ENCODE measurements at places on chromosomes 2 and 18.

- H3K4me1 ChIP-seq, result peaks cover 7% of the 10 kb centered on the region
- no peaks in the 10 kb centered on the region for H3K27me3 ChIP-seq
- no peaks in the 10 kb centered on the region for H3K36me3 ChIP-seq
These were observed 1.1 kb downstream of the UXS1 start for GRCh38 chr2:106192752-106193689.

- H3K4me3 ChIP-seq, result no peak overlapping the region
- H3K4me1 ChIP-seq, result peaks cover 11% of the 10 kb centered on the region
- no peaks in the 10 kb centered on the region for H3K27me3 ChIP-seq
- no peaks in the 10 kb centered on the region for H3K36me3 ChIP-seq
These were observed 235.2 kb downstream of the TPGS2 start for GRCh38 chr18:36593641-36594040.

DNA sequence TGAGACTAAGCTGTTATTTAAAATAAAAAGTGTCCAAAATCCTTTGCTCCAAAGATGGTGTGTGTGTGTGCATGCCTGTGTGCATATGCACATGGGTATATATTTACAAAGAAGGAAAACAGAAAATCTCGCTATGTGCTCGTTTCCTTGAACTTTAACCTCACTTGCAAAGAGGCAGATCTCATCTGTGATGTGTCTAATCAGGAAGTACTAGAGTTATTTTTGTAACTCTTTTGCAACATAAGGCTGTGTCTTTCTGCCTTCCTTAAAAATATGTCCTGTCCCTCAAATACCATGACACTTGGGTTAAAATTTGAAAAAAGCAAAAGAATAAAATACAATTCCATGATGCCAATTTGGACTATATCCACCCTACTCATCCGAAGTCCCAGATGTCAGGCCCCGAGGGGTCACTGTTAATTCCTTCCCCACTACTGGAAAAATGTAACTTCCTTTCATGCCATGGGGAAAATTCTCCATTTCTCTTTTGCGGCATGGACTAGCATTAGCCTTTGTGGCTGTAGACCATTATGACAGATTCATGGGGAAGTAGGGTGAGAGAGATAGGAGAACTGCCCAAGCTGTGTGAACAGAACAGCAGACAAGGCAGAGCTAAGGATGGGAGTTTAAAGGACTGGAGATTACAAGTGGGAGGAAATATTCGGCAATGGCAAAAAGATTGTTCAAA, 191.3 kb downstream of the MYO1B start:
- H3K4me1 ChIP-seq, result peaks cover 4% of the 10 kb centered on the region
- no peak for DNase-seq
- no peaks in the 10 kb centered on the region for H3K27me3 ChIP-seq

DNA sequence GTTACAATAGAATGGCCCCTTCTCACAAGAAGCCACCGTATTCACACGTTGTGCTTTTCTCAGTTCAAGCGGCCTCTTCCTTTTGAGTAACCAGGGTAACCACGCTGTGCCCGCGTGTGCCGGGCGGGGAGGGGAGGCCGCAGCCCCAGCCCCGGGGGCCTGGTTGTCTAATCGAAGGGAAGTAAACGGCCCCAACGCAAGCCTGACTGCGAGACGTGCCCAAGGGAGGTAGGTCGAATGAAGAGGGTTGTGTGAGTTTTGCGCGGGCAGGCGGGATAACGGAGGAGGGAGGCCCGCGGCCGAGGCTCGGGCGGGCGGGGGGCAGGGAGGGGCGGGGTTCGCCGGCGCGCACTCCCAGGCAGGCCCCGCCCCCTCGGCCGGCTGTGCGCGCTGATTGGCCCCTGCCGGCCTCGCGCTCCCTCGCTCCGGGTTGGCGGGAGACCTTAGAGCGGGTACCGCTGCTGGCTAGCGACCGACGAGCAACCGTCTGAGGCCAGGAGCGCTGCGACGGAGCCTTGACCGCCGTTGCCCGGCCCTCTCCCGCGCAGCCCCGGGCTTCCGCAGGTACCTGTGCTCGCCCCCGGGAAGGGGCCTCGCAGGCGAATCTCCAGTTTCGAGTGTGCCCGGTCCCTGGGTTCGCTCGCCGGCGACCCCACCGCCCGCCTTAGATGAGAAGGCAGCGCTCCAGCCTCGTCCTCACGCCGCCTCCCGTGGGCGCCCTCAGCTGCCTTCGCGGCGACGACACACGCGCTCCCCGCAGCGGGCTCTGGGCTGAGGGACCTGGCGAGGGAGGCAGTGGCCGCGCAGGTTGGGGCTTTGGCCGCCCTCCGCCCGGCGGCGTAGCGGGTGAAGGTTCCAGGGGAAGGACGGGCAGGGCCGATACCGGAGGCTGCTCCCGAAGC, at the start of gene SPDYA:
Gene SPDYA, plus strand, starts transcription at position 451 of the 902 bp plus-strand sequence. CDS start 5,181 bp downstream, outside the sequence.
- H3K27me3 ChIP-seq, result no peaks in the 10 kb centered on the region
- H3K36me3 ChIP-seq, result peaks cover 23% of the 10 kb centered on the region
- H3K4me1 ChIP-seq, result peaks cover 17% of the 10 kb centered on the region
- peak within 1 kb of the TSS; percentile 11 for H3K27ac ChIP-seq
- peak within 1 kb of the TSS; percentile 53 for H3K4me3 ChIP-seq

DNA sequence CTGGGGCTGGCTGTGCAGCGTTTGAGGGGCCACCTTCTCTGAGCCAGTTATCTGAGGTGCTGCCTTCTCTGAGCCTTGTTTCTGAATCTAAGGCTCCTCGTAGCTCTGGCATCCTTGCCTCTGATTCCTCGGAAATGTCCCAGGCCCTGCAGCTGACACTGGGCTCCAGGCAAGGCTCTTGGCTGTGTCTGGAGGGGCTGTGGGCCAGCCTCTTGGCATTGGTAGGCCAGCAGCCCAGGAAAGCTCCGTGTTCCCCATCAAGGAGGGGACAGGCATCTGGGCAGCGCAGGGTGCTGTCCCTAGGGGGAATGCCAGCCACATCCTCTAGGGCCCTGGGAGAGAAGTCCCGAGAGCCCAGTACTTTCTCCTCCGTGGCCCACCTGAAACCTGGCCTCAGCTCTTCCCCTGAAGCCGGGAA, 40.7 kb upstream of the TAF1B start:
- H3K36me3 ChIP-seq, result no peaks in the 10 kb centered on the region
- no peak overlapping the region for H3K4me3 ChIP-seq
- peaks cover 5% of the 10 kb centered on the region for H3K4me1 ChIP-seq

DNA sequence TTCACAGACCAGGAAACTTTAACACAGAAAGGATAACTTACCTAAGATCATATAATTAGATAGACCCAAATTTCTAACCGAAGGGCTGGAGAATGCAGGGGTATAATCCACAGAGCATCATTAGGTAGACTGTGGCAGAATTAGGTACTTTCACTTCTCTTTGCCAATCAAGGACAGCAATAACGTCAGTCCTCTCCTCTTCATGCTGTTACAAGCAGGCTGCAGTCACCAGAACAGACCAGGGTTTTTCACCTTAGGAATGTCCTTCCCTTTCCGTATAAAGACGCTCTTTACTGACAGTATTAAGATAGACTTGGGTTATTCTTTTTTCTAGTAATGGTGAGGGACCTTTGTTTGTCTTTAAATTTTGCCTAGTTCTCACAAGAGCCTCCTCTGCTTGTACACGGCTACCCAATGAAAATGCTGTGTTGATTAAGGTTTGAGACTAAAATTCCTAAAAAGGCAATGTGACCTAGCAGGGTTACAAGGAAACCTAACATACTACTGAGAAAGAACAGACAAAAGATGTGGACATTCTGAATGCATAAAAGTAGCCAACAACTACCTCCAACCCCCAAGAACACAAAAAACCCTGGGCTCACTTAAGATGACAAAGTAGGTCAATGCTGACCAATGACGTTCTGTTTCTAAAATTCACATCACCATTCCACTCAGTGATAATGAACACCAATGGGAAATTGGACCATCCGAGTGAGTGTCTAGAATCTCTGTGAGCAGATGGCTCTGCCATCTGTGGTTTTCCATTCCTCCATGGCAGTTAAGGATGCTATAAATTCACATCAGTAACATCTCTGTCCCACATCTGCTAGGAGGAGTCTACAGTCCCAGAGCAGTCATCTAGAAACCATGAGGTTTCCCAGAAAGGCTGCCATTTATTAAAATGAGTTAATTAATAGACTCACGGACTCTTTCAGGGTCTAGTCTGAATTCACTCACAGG, 2.1 kb downstream of the PDIA6 start:
- H3K27me3 ChIP-seq, result no peaks in the 10 kb centered on the region
- H3K4me1 ChIP-seq, result peaks cover 49% of the 10 kb centered on the region
- H3K27ac ChIP-seq, result peak overlapping the region; percentile 87
- H3K36me3 ChIP-seq, result no peaks in the 10 kb centered on the region
- H3K4me3 ChIP-seq, result peak overlapping the region; percentile 97

- H3K27ac ChIP-seq, result no peak overlapping the region
- peaks cover 17% of the 10 kb centered on the region for H3K4me1 ChIP-seq
- H3K27me3 ChIP-seq, result no peaks in the 10 kb centered on the region
These were observed 858 bp downstream of the POLR1B start for GRCh38 chr2:112542984-112543661.

- H3K4me3 ChIP-seq, result no peak overlapping the region
- H3K4me1 ChIP-seq, result no peaks in the 10 kb centered on the region
- DNase-seq, result no peak
- H3K36me3 ChIP-seq, result no peaks in the 10 kb centered on the region
- H3K27ac ChIP-seq, result no peak overlapping the region
These were observed 208.8 kb downstream of the WDPCP start for GRCh38 chr2:63379451-63379850.

GRCh38 chr2:104384961-104385360, 469.0 kb upstream of the POU3F3 start:
- DNase-seq, result no peak
- no peak overlapping the region for H3K27ac ChIP-seq
- H3K4me1 ChIP-seq, result no peaks in the 10 kb centered on the region
- H3K36me3 ChIP-seq, result no peaks in the 10 kb centered on the region

GRCh38 chr2:144431392-144431783, 88.5 kb downstream of the ZEB2 start:
- no peak for DNase-seq
- no peaks in the 10 kb centered on the region for H3K27me3 ChIP-seq
- H3K4me3 ChIP-seq, result peak overlapping the region; percentile 47

DNA sequence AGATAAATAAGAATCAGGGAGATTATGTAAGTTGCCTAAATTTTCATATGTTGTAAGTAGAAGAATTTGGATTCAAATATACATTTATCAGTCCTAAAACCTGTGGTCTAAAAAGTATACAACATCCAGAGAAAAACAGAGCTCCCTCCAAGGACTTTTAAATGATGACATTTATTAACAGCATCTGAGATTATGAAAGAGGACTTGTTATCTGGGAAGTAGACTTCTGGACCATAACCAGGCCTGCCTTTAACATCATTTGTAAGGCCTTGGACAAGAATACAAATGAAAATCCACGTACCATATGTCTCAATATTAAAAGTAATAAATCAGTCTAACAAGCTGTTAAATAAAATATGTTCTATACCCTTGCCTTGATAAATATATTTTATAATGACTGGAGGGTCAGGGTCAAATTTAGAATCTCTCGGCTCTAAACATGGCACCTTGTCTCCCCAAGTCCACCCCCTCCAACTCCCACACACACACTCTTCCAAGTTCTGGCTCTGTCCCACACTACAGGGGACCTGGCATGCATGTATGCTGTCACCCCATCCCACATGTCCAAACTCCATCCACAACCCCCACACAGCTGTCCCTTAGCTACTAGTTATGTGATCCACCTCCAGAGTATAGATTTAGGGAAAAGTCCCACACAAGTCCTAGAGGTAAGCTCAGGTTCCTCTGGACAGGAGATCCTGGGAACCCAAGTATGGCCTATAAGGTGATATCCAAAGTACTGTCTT, 382.6 kb downstream of the CDH2 start:
- no peaks in the 10 kb centered on the region for H3K36me3 ChIP-seq
- H3K4me3 ChIP-seq, result no peak overlapping the region
- H3K27ac ChIP-seq, result no peak overlapping the region
- H3K27me3 ChIP-seq, result no peaks in the 10 kb centered on the region
- H3K4me1 ChIP-seq, result no peaks in the 10 kb centered on the region

- H3K27me3 ChIP-seq, result no peaks in the 10 kb centered on the region
- no peak overlapping the region for H3K27ac ChIP-seq
- H3K4me1 ChIP-seq, result no peaks in the 10 kb centered on the region
- no peaks in the 10 kb centered on the region for H3K36me3 ChIP-seq
These were observed 45.7 kb downstream of the APOB start for GRCh38 chr2:20997953-20998722.

DNA sequence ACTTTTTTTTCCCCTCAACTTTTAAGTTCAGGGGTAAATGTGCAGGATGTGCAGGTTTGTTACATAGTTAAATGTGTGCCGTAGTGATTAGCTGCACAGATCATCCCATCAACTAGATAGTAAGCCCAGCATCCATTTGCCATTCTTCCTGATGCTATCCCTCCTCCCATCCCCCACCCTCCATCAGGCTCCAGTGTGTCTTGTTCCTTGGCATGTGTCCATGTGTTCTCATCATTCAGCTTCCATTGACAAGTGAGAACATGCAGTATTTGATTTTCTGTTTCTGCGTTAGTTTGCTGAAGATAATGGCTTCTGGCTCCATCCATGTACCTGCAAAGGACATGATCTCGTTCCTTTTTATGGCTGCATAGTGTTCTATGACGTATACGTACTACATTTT, 47.2 kb upstream of the STON1 start:
- H3K4me1 ChIP-seq, result no peaks in the 10 kb centered on the region
- no peak for DNase-seq
- H3K4me3 ChIP-seq, result no peak overlapping the region
- peaks cover 45% of the 10 kb centered on the region for H3K36me3 ChIP-seq

DNA sequence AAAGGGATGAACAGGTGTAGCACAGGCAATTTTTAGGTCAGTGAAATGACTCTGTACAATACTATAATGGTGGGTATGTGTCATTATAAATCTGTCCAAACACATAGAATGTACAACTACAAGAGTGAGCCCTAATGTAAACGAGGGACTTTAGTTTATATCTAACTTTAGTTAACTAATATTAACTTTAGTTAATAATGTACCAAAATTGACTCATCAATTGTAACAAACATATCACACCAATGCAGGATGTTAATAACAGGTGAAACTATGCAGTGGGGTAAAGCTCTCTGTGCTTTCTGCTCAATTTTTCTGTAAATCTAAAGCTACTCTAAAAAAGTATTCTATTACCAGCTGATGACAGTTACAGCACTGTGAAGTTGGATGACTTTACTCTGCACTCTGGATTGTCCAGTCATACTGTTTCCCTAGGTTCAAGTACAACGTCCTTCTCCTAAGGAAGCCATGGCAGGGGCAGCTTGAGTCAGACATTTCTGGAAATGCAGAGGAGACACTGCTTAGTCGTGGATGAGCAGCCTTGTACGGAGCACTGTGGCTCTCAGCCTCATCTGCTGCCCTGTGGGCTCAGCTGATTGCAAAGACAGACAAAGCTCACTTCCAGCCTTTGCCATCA, 26.1 kb downstream of the TGFA start:
- H3K36me3 ChIP-seq, result no peaks in the 10 kb centered on the region
- no peak overlapping the region for H3K27ac ChIP-seq

DNA sequence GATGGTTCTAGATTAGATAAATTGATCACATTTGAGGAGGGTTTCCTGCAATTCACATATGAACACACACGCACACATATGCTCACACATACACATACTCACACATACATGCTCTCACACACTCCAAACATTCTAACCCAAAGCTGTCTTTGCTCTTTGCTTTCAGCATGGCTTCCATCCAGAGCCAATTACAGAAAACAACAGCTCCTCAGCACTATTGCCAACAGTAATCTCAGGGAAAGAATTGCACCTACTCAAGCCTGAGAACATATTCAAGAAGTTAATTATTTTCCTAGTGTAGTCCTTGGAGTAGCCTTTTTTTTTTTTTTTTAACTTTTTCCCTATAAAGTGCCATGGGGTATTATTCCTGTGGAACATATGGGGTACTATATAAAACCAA, 246.9 kb upstream of the PARD3B start:
- H3K27ac ChIP-seq, result no peak overlapping the region
- no peak for DNase-seq
- H3K4me1 ChIP-seq, result no peaks in the 10 kb centered on the region
- no peaks in the 10 kb centered on the region for H3K27me3 ChIP-seq

- no peaks in the 10 kb centered on the region for H3K27me3 ChIP-seq
- H3K36me3 ChIP-seq, result no peaks in the 10 kb centered on the region
- no peak for DNase-seq
- H3K4me3 ChIP-seq, result peak overlapping the region; percentile 87
- peak overlapping the region; percentile 87 for H3K27ac ChIP-seq
- no peaks in the 10 kb centered on the region for H3K4me1 ChIP-seq
These were observed 638 bp downstream of the ST6GAL2 start for GRCh38 chr2:106885329-106885728.

Measured in tibial artery (tissue), 4 donors.